ENCODE measurements at places on chromosomes 5 and 9. TPM values are rescaled to one million over a fixed set of nuclear protein-coding genes. Genes with fewer than 3 reads are reported as not detected.

DNA sequence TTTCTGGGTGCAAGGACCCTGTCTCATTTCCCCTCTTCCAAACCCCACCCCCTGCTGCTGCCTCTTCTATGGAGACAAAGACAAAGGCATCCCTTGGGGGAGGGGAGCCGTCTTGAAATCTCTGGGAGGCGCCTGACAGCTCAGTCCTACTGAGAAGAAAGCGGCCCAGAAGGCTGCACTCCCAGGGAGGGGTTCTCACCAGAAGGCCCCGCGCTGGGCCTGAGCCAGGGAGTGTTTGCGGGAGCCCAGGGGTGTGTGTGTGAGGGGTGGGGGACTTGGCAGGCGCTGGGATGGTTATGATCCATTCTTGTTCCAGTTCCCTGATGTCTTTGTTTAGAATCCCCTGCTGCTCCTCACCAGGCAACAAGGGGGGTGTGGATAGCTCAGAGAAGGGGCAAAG lies 45.7 kb upstream of the ALDH1B1 start:
- DNase-seq: no peak
- no peak overlapping the region for H3K4me3 ChIP-seq
- H3K27me3 ChIP-seq: peaks cover 2% of the 10 kb centered on the region
- H3K4me1 ChIP-seq: no peaks in the 10 kb centered on the region

- H3K4me1 ChIP-seq: no peaks in the 10 kb centered on the region
- H3K27ac ChIP-seq: no peak overlapping the region
- no peak for DNase-seq
- no peaks in the 10 kb centered on the region for H3K36me3 ChIP-seq
- no peaks in the 10 kb centered on the region for H3K27me3 ChIP-seq
Observed at GRCh38 chr5:83294246-83294645, 177.3 kb upstream of the VCAN start.

Gene TMEM174
- not detected for total RNA-seq

- H3K27ac ChIP-seq: no peak overlapping the region
- no peak overlapping the region for H3K4me3 ChIP-seq
- peaks cover 5% of the 10 kb centered on the region for H3K4me1 ChIP-seq
- H3K27me3 ChIP-seq: peaks cover 14% of the 10 kb centered on the region
Observed at GRCh38 chr9:130174920-130175321, 2.7 kb downstream of the NCS1 start.

GRCh38 chr5:131994533-131995226 lies 16.8 kb downstream of the ACSL6 start:
- H3K4me3 ChIP-seq: no peak overlapping the region
- no peaks in the 10 kb centered on the region for H3K36me3 ChIP-seq
- no peak overlapping the region for H3K27ac ChIP-seq
- DNase-seq: peak; percentile 38

- H3K4me3 ChIP-seq: no peak overlapping the region
- no peak overlapping the region for H3K27ac ChIP-seq
- H3K4me1 ChIP-seq: peaks cover 4% of the 10 kb centered on the region
- H3K27me3 ChIP-seq: no peaks in the 10 kb centered on the region
- no peak for DNase-seq
Observed at GRCh38 chr9:105959531-105959930, 265.2 kb downstream of the TMEM38B start.

GRCh38 chr9:20593537-20593936 lies 28.8 kb downstream of the MLLT3 start:
- H3K27ac ChIP-seq: no peak overlapping the region
- H3K4me1 ChIP-seq: no peaks in the 10 kb centered on the region
- H3K4me3 ChIP-seq: no peak overlapping the region
- H3K36me3 ChIP-seq: no peaks in the 10 kb centered on the region
- H3K27me3 ChIP-seq: no peaks in the 10 kb centered on the region

- H3K27me3 ChIP-seq: no peaks in the 10 kb centered on the region
- H3K36me3 ChIP-seq: peaks cover 26% of the 10 kb centered on the region
- no peak overlapping the region for H3K4me3 ChIP-seq
- peaks cover 8% of the 10 kb centered on the region for H3K4me1 ChIP-seq
- peak; percentile 24 for DNase-seq
Observed at GRCh38 chr9:35700031-35700430, 10.3 kb upstream of the TPM2 start.

Gene NR4A3
- total RNA-seq: 1.5 TPM

- peak; percentile 95 for DNase-seq
- peaks cover 3% of the 10 kb centered on the region for H3K4me1 ChIP-seq
- H3K27ac ChIP-seq: peak within 1 kb of the TSS; percentile 43
- peaks cover 72% of the 10 kb centered on the region for H3K27me3 ChIP-seq
Observed at GRCh38 chr9:1050125-1050895, at the start of gene DMRT2. Gene DMRT2 (plus strand): TSS chr9:1050357. CDS start chr9:1051614, 1,257 bp downstream.

DNA sequence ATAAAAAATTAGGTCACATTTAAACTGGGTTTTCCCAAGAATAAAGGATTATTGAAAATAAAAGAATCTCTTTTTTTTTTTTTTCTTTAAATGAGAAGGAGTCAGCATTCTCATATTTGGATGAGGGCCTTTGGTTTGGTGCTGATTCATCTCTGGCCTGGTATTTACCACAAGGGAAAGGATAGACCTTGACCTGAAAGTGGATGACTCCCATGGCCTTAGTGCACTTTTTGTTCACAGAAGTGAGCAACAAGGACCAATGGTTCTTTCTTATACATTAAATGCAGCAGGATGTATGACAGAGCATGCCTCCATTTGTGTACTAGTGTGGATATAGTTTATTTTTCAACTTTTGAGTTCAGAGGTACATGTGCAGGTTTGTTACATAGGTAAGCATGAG lies 6.9 kb downstream of the YTHDC2 start:
- no peaks in the 10 kb centered on the region for H3K27me3 ChIP-seq
- H3K36me3 ChIP-seq: peaks cover 21% of the 10 kb centered on the region

DNA sequence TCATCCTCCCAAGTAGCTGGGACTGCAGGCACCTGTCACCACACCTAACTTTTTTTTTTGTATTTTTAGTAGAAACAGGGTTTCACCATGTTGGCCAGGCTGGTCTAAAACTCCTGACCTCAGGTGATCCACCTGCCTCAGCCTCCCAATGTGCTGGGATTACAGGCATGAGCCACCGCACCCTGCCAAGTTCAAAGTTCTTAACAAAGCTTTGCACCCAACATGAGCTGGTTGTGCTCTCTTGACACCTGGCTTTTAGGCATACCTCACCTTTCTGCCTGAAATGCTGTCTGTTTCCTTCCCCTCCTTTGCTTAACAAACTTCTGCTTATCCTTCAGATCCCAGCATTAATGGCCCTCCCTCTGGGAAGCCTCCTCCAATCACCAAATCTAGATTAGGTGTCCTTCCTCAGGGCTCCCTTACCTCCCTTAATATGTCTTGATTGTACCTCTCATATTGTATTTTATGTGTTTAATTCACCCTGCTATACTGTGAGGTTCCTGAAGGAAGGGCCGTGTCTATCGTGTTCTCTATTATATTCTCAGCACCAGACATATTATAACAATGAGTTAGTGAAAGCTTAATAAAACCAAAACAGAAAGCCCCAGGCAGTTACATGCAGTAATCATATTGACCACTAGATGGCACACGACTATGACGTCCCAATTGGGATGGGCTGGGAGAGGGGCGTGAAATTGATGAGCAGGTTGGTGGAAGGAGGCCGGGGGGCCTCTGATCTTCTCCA lies 62.9 kb upstream of the PPARGC1B start:
- no peak overlapping the region for H3K27ac ChIP-seq
- no peak for DNase-seq
- H3K4me3 ChIP-seq: no peak overlapping the region

Measured in psoas muscle (tissue), 8 donors.